ENCODE measurements at places on chromosomes 4 and X.

GRCh38 chrX:49250578-49250977, 13.9 kb downstream of the FOXP3 start:
- no peak for DNase-seq

DNA sequence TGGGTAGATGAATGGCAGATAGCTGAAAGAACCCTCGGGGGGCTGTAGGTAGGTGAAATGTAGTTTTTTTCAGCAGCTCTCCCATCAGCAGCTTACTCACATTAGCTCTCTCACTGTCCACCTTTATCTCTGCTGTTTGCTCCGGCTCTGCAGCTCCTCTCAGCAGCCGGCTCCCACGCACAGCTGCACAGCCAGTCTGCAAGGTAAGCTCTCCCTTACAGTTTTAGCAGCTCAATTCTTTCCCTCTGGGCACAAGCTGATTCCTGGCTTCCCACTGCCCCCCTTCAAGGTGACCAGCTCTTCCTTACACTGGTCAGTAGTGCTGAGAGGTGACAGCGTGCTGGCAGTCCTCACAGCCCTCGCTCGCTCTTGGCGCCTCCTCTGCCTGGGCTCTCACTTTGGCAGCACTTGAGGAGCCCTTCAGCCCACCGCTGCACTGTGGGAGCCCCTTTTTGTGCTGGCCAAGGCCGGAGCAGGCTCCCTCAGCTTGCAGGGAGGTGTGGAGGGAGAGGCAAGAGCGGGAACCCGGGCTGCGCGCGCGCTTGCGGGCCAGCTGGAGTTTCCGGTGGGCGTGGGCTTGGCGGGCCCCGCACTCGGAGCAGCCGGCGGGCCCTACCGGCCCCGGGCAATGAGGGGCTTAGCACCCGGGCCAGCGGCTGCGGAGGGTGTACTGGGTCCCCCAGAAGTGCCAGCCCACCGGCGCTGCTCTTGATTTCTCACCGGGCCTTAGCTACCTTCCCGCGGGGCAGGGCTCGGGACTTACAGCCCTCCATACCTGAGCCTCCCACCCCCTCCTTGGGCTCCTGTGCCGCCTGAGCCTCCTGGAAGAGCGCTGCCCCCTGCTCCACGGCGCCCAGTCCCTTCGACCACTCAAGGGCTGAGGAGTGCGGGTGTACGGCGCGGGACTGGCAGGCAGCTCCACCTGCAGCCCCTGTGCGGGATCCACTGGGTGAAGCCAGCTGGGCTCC, 393.6 kb downstream of the CENPC start:
- no peak for DNase-seq

GRCh38 chrX:120334603-120335002, 23.3 kb upstream of the TMEM255A start:
- no peak for DNase-seq

DNA sequence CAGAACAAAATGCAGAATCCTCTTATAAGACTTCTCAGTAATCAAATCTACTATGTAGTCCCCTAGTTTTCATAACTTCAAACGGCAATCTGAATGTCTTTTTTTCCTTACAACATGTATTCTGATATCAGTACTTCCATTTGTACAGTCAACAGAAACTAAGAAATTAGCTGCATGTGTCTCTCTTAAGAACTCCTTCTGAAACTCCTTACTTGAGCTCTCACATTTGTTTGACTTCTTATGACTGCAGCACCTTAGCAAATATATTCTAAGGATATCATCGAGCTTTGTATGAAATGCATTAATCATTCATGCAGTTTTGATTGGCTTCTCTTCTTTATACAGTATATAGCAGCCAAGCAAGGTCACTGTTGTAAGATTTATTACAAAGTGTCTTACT, 77.0 kb downstream of the TMEM47 start:
- no peak for DNase-seq

DNA sequence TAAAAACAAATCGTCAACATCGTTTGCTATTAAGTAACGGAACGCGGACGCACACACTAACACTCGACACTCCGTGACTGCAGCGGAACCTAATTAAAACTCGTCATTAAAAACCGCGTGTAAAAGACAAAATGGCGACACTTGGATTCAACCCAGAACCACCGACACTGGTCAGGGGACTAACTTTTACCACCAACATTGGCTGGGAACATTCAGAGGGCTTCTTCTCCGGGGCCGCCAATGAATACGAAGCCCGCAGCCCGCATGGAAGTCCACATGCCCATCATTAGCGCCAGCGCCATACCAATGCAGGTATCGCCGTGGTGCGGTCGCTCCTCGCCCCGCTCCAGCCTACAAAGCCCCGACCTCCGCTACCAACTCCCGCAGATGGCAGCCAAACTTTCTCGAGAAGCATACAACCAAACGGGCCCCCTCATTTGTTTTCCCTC, 498 bp downstream of the RBMX start:
- DNase-seq: no peak

- DNase-seq: no peak
Observed at GRCh38 chr4:165504184-165504583, 125.4 kb downstream of the CPE start.

DNA sequence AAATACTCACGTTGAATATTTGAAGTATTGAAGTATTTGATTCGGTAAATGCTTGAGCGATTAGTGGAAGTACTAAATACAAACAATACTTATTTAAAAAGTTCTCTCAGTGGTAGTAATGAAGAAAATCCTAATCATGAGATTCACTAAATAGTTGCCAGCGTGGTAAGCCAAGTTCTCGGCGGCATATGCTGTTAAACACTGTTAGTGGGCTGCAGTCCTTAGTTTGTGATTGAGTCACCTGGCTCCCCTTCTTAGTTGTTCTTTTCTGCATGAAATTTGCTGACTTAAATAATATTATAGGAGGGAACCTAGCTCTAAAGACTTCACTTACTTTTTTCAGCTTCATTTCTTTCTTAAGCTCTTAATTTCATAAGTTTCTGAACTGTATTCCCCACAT, 51.4 kb downstream of the STIM2 start:
- DNase-seq: no peak

GRCh38 chrX:21989384-21989783, 42.7 kb upstream of the PHEX start:
- DNase-seq: no peak

- no peak for DNase-seq
Observed at GRCh38 chr4:89123451-89123851, 12.1 kb downstream of the TIGD2 start.

DNA sequence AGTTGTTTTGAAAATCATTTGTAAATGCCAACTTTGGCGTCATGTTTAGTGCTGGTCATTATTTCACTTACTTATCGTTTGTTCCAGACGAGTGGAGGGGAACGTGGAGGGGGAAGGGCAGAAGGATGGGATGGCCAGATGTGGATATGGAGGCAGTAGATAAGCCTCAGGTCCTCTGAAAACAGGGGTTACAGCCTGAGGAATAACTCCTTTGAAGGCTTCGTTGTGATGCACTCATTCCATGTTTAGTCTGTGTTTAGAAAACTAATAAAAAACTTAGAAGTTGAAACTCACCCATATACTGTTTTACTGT, 1.1 kb downstream of the MOB1B start:
- DNase-seq: no peak

DNA sequence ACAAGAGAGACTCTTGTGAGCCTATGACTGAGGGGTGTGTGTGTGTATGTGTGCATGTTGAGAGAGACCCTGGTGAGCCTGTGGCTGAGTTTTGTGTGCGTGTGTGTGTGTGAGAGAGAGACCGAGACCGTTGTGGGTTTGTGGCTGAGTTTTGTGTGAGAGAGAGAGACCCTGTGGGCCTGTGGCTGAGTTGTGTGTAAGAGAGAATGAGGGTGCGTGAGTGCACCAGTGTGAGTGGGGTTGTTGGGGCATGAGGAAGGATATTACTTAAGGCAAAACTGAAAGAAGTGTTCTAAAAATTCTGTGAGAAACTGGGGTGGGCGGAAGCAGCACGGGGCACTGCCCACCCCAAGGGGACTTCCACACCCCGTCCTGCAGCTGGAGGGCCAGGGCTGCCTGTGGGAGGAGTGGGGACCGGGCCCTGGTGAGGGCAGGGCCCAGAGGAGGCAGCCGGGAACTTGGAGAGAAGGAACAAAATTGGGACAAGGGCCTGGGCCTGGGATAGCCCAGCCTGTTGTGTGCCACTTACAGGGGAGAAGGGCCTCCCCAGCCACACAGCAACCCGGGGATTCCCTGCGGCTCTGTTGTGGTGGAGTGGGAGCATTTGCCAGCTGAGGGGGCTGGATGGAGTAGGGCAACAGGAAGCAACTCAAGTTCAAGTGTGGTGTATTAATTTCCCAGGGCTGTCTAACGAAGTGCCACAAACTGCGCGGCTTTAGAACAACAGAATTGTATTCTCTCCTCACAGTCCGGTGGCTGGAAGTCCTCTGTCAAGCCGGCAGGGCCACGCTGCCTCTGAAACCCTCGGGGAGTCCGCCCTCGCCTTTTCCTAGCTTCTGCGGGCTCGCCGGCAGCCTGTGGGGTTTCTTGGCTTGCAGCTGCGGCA, 22.1 kb downstream of the TMEM131L start:
- no peak for DNase-seq

DNA sequence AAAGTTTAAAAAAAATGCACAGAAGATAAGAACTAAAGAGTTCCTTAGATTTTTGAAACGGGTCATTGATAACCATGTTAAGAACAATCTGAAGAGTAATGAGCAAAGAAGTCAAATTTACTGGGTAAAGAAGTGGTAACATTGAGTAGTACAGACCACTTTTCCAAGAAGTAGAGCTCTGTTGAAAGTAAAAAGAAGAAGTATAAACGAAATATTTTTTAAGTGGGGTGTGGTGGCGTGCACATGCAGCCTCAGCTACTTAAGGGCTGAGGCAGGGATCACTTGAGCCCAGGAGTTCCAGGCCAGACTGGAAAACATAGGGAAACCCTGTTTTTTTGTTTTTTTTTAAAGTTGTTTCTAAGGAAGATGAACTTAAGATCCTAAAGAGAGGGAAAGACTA, 68.5 kb downstream of the UBA6 start:
- no peak for DNase-seq

DNA sequence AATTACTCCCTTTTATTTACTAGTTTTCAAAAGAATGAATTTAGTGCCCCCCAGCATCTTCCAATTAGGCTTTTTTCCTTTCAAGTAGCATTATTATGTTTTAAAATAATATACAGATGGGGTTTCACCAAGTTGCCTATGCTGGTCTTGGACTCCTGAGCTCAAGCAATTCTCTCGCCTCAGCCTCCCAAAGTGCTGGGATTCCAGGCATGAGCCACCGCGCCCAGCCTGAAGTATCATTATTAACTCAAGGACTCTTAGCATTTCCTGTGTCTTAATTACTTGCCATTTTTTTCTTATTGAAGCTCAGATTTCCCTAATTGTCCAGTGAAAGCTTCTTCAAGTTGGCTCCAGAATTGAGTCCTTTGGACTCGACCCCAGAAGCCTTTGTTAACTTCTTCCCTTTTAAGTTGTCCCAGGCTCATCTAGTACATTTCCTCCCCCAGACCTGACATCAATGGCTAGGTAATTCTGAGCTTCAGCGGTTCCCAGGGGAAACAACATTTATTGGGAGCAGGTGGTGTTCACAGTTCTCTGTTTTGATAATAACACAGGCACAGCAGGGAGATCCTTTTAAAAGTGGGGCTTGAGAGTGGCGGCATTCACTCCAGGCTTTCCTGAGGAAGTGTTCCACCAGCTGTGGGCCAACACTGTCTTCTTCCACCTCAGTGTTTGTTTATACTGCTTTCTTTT, 10.0 kb downstream of the SAT1 start:
- no peak for DNase-seq

GRCh38 chr4:179415037-179415846, 1973.0 kb upstream of the AGA start:
- no peak for DNase-seq

GRCh38 chr4:7422898-7423180, 11.9 kb downstream of the PSAPL1 start:
- DNase-seq: no peak

- no peak for DNase-seq
Observed at GRCh38 chr4:69649207-69649606, 3.8 kb downstream of the UGT2A1 start.

- no peak for DNase-seq
Observed at GRCh38 chr4:102586644-102587021, 85.5 kb downstream of the NFKB1 start.

- DNase-seq: no peak
Observed at GRCh38 chr4:67651536-67651935, 49.4 kb downstream of the UBA6 start.

GRCh38 chrX:31464306-31464915, 392.6 kb upstream of the FTHL17 start:
- no peak for DNase-seq

DNA sequence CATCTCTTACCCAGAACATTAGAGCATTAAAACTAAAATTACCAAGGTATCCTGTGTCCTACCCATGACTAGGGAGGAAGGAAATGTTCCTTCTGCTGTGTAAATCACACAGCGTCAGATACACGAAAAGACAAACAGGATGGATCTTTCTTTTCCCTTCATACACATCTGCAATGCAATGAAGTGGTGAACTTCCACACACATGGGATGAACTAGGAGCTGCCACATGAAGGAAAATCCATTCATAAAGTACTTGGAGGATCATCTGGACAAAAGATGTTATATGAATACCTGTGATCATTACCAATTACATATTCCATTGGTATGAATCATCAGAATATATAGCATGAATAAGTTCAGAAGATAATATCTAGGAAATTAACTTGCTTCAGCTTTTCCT, 46.2 kb downstream of the LDB2 start:
- no peak for DNase-seq

GRCh38 chr4:27154706-27155105, 294.1 kb downstream of the STIM2 start:
- no peak for DNase-seq

- DNase-seq: no peak
Observed at GRCh38 chr4:4578981-4579380, 37.1 kb upstream of the STX18 start.

GRCh38 chrX:79259073-79259689, 108.0 kb downstream of the ITM2A start:
- DNase-seq: no peak

GRCh38 chr4:150960818-150961217, 54.3 kb downstream of the LRBA start:
- no peak for DNase-seq

DNA sequence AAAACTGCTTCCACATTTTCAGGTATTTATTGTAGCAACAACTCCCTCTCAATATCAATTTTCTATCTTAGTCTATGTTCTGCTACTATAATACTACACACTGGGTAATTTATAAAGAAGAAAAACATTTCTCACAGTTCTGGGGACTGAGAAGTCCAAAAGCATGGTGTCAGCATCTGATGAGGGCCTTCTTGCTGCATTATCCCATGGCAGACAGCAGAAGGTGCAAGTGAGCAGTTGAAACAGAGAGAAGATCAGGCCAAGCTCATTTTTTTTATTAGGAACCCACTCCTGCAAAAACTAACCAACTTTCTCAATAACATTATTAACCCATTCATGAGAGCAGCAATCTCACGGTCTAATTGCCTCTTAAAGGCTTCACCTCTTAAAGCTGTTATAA, 376.0 kb downstream of the RAB28 start:
- DNase-seq: no peak

- DNase-seq: no peak
Observed at GRCh38 chrX:7266288-7266687, 118.3 kb upstream of the PUDP start.

Data from GM12892 (cell line).